Fibroblast of villous mesenchyme (primary cell): ENCODE measurements at places on chromosomes 7 and 10. TPM values are rescaled to one million over a fixed set of nuclear protein-coding genes. Genes with fewer than 3 reads are reported as not detected.

DNA sequence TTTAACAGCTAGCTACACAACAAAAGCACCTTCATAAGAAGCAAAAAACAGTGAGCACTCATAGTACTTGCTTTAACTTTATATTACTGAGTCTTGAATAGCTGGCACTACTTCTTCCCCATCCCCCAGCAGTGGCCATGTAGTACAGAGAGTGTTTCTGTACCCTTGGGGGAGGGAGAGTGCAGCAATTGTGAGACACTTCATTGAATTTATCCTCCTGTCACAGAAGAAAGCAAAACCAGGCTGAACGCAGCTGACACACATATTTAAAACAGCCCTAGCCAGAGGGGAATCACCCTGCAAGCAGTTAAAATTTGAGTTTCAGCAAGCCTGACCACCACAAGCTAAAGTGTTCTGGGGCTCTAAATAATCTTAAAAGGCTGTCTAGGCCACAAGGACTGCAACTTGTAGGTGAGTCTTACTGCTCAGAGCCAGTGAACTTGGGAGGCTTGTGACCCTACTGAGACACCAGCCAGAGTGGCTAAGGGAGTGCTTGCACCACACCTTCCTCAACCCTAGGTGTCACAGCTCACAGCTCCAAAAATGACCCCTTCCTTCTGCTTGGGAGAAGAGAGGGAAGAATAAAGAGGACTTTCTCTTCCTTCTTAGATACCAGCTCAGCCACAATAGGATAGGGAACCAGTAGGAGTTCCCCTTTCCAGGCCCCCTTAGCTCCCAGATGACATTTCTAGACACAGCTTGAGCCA lies 97.7 kb upstream of the MEOX2 start:
- peak; percentile 7 for DNase-seq

DNA sequence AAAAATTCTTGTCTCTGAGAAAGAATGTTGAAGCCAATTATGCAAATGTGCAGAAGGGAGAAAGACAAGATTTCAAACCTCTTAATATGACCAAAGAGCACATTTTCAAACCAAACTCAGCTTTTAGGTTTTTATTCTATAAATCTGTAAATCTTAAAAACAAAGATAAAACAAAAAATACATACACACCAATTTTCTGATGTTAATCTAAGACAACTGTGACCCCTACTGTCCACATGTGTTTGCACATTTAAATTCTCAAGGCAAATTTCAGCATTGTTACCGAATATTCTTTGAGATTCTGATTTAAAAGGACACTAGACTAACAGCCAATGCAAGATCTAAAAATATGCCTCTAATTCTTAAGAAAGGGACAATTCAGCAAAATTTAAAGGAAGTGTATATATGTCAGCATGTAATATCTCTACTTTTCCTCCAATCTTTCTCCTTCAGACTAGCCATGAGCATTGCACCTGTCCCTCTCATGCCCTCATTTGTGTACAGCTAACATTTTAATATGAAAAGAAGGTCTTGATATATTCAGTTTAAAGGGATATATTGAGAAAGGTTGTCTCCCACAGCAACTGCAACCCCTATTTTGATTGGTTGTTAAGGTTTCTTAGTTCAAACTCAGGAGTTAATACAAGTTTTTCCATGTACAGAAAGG lies 417.9 kb downstream of the IPMK start:
- peak; percentile 21 for DNase-seq

GRCh38 chr10:84008878-84009277 lies 130.4 kb upstream of the GHITM start:
- DNase-seq, result no peak

DNA sequence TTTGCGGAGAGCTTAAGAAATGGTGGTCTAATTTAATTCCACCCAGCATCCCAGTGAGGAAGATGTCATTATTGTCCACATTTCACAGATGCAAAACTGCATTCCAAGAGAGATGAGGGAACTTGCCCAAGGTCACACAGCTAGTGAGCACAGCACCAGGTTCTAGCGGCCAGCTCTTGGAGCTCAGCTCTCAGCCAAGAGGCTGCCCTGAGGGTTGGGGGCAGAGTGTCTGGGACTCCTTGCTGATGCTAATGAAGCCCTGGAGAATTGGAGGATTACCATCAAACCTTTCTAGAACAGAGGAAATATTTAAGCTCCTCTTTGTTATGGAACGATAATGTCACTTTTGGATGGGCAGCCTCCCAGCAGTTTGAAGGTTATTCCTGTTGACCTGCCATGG lies 48.0 kb downstream of the PLPP4 start:
- DNase-seq, result no peak

DNA sequence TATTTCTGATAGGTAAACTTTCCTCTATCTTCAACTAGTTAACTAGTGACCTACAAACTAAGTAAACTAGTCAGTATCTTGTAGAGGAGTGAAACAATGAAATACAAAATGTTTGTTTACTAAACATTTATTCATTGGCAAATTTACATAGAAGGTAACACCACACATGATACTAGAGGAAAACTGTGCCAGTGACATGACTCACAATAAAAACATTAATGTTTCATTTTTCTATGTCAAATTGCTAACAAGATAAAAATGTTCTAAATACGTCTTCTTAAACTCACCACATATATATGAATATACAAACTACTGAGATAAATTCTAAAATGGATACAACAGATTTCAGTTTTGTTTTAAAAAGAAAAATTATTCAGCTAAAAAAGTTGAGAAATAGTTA lies 471.3 kb downstream of the PARD3 start:
- DNase-seq, result no peak

Gene ATP6V0A4
- total RNA-seq, result under 0.01 TPM in 1 of 2 replicates, not detected in the other

- DNase-seq, result peak; percentile 11
These were observed at the start of gene PRRT4 for GRCh38 chr7:128361411-128362379. PRRT4 (minus strand) TSS chr7:128361690.

Gene CLEC2L
- total RNA-seq, result not detected in 2 replicates

DNA sequence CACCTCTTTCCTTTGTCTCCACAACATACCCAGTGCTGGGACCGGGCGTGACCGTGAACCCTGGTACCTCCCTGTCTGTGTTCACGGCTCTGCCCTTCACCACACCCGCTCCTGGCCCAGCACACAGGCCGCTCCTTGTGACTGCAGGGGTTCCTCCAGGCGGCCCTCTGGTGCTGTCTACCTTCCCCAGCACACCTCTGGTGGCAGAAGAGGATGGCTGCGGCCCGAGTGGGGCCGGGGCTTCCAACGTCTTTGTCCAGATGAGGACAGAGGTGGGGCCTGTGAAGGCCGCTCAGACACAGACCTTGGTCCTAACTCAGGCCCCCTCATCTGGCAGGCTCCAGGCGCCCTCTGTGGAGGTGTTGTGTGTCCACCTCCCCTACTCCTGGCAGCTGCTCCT lies 55.4 kb upstream of the SGMS1 start:
- no peak for DNase-seq

DNA sequence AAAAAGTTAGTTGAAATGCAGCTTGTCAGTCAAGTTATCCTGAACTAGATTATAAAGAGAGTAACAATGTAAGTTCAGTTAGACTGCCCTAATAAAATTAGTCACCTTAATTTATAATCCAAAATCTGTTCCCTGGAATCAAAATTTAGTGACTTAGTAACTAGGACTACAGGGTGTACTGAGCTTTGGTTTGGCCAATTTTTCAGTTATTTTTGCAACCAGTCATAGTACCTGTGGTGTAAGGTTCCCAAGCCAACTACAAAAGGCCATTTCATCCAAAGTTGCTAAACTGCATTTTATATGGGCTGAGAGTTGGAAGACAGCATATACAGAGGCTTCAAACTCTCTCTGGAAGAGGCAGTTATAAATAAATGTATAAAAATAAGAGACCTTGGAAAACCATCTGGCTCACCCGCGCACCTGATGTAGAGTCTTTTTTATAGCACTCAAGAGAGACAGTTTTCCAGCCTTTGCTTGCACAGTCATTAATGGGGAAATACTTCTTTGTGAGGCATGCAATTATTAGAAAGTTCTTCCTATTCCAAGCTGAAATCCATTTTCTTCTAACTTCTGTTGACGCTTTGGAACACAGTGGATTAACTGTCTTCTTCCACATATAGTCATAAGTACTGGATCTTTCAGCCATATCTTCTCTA lies 59.2 kb downstream of the PUS7 start:
- DNase-seq, result no peak

Gene CSTF2T
- 14.5 and 22.9 TPM in 2 replicates for total RNA-seq

Gene CRYGN
- under 0.01 TPM in 1 of 2 replicates, not detected in the other for total RNA-seq

DNA sequence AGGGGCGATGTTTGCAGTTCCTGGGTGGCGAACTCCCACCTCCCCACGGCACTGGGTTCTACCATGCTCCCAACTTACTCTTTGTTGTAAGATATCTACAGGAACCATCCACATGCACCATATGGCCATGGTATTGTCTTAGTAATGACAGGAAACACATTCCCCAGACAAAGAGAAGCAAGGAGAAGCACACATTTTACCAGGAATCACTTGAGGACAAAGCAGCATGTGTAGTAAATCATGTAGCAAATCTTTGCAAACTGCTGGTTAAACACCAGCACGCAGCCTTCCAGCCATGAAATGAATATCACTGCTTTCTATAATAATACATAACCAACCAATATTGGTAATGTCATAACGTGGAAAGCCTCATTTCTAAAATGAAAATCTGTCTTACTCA lies 101.2 kb downstream of the NRP1 start:
- DNase-seq, result no peak

Gene GIMAP5
- total RNA-seq, result not detected in 2 replicates

Gene RBP3
- total RNA-seq, result not detected in 2 replicates

DNA sequence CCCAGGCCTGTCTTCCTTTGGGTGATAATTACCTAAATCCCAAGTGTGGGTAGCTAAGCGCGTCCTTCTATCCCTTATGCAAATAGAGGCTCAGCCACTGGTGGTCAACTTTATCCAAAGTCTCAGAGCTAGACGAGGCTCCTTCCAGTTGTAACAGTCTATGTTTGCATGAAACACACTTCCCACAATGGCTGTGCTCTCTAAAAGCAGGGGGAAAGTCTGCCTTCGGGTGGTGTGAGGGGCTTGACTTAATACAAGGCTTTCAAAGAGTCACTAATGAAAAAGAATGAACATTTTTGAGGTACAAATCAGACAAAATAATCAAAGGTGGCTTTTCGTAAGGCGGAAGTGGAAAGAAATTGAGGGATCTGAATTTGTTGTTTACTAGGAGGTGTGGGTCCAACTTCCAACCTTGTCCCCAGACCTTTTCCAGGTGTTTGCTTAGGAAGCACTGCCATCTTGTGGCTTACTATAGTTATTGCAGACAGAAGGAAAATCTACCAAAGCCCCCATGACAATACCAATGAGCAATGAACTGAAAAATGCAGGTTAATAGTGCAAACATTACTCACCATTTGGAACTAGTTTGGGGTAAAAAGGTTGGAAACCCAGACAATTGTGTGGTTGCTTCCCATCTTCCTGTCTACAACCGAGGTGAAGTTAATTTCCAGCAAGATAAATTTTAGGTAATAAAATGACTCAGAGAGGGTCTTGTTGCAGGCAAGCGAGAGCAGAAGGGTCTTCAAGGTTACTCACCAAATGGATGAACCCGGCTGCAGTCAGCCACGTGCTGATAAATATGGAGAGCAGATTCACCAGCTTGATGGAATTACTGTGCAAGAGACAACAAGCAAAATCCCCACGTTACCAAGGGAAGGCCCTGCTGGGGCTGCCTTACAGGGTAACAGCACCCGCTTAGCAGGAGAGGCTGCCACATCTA lies 525.7 kb downstream of the KCNMA1 start:
- DNase-seq, result peak; percentile 59

Gene LIPJ
- total RNA-seq, result under 0.01 TPM in 1 of 2 replicates, not detected in the other

DNA sequence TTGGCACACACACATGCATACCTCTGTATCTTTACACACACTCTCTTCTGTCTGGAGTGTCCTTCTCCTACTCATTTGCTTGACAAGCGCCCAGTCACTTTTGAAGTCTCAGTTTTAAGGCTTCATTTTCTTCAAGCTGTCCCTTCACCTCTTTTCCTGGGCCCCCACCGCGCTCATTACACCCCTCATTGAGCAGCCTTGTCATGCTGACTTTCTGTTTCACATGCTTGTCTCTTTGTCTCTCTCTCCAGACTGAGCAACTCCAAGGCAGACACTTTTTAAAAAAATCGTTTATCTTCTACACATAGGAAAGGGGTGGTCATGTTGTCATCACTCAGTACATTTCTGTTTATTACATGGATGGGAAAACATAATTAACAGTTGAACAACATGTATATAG lies 225.2 kb upstream of the FZD1 start:
- no peak for DNase-seq

Gene GTF2IRD2
- total RNA-seq, result 8.2 and 10.6 TPM in 2 replicates

DNA sequence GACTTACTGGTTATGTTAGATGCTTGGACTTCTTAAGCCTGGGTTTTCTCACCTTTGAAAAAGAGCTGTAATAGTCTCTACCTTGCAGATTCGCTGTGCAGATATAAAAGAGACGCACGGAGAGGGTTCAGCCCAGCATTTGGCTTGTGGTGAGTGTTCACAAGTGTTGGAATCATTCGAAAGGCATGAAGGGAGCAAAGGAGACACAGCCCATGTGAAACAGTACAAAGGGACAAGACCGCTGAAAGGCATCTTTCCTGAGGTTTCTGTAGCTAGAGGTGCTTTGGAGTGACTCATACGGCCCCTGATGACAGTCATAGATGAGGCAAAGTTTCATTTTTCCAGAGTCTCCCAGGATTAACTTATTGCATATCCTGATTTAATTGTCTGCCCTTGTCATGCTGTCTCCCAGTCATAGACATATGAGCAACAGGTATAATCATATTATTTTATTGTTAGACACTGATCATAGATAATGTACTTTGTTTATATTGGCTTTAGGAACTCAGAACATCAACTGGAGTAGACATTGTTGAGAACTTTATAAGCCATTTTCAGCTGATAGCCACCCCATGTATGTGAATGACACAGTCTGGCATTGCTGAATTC lies 171.1 kb downstream of the ADRA2A start:
- DNase-seq, result no peak

DNA sequence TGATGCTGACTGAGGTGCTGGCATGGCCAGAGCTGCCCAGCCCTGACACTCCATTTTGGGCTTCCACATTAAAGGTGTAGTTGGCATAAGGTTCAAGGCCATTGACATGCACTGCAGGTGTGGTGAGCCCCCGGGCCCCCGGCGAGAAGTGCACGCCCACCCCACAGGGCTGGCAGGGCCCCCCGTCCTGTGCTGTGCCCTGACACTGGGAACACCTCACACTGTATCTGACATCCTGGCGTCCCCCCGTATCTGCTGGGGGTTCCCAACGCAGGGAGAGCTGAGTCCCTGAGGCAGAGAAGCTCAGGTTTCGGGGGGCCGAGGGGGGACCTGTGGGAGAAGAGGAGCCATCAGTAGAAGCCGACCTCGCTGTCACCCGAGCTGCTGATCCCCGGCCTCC lies 10.0 kb downstream of the EPHA1 start:
- DNase-seq, result no peak
